Activated CD4-positive, alpha-beta T cell treated with anti-CD3 and anti-CD28 coated beads, Interleukin-2, amount 50 U/mL, for 48 hours (primary cell): ENCODE measurements at places on chromosomes 3 and 15.

DNA sequence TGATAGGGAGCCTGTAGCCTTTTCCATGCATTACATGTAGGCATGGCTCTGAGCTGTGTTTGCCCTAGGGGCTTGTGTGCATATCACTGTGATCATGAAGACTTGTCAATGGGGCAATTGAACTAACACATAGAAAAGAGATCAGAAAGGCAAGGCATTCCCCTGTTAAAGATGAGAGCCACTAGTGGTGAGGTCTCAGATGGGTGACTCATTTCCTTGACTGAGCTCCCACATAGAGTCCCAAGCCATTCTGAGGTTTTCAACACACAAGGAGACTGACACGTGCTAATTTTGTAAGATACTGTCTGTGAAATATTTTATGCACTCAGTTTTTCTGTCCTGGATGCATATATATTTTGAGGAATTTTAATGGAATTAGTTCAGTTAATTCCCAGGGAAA lies 53.8 kb downstream of the SAMMSON start:
- no peak for DNase-seq

DNA sequence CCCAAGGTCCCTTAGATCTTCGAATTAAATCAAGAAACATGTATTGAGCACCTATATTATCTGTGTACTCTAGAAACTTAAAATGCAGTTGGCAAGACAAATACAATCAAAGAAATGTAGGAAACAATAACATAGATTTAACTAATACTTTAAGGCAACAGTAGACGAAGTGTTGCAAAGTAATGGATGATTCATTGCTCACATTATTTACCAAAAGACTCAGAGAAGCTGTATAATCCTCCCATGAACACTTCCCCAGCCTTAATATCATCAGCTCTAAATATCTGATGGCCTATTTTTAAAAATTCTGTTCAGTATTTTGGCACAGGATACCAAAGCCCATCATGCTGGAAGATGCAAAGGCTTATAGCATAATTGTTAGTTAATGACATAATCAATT lies 272.1 kb upstream of the TTC14 start:
- DNase-seq, result no peak

GRCh38 chr3:177349384-177349783 lies 152.1 kb upstream of the TBL1XR1 start:
- no peak for DNase-seq

- peak; percentile 3 for DNase-seq
Measured at GRCh38 chr3:24237971-24238706, 256.5 kb downstream of the THRB start.

DNA sequence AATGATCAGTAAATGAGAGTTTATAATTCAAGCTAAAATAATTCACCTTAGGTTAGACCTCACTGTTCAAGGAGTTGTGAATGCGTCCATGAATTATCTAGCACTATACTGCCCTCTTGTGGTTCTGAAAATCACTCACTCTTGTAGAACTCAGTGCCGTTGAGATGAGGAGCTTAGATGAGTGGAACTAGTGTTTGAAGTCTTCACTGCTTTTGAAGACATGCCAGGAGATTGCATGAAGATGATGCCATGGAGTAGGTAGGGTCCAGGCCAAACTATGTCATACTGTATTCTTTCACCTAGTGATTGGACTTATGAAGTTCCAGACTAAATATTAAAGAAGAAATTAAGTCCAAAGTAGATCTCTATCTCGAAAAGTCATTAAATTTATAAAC lies 28.8 kb downstream of the LYSMD4 start:
- DNase-seq, result no peak

DNA sequence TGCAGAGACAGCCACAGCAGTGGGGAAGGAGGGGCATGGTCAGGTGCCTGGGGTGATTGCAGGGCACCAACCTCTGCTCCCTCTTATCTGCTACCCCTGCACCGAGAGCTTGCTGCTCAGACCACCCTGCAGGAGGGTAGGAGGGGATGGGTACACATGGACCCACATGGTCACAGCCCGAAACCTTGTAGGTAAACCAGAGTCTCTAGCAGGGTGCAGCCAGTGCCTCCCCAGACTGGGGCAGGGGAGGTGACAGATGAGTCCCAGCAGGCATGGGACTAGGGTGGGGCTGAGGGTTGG lies 49.2 kb downstream of the FAH start:
- no peak for DNase-seq

GRCh38 chr15:81155375-81156218 lies 21.5 kb downstream of the CFAP161 start:
- DNase-seq, result peak; percentile 6

DNA sequence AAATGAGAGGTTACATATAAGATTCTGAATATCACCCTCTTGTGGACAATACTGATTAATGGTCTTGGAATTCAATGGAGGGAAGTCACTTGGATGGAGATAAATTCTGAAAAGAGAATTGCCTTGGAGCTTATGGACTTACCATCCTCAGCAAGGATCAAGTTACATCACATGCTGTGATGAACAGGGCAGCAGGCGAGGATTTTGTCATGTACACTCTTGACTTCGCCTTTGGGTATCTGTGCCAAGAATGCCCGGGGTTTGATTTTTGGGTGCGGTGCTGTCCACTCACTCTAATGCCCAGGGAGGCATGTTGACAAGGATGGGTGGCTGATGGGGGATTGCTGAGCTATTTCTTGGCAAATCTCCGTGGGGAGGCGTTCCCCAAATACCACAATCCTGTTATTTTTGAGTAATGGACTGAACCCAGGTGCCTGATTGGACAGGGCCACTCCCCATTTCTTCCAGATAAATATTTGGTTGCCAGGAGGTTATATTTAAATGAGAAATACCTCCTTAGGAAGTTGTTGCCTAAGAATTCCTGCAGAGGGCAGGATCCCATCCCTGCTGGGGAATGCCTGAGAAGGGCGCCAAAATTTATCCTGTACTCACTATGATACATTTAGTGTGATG lies 96.3 kb downstream of the TPRG1 start:
- DNase-seq, result no peak

GRCh38 chr3:150286390-150287147 lies 121.5 kb upstream of the TSC22D2 start:
- DNase-seq, result no peak

GRCh38 chr15:25331860-25332259 lies 107.0 kb downstream of the UBE3A start:
- DNase-seq, result no peak

- DNase-seq, result no peak
Measured at GRCh38 chr15:52093539-52094510, 18.8 kb downstream of the BCL2L10 start.

GRCh38 chr3:101999177-101999779 lies 150.0 kb downstream of the NFKBIZ start:
- DNase-seq, result no peak

GRCh38 chr15:39083213-39083612 lies 497.7 kb upstream of the THBS1 start:
- DNase-seq, result no peak

DNA sequence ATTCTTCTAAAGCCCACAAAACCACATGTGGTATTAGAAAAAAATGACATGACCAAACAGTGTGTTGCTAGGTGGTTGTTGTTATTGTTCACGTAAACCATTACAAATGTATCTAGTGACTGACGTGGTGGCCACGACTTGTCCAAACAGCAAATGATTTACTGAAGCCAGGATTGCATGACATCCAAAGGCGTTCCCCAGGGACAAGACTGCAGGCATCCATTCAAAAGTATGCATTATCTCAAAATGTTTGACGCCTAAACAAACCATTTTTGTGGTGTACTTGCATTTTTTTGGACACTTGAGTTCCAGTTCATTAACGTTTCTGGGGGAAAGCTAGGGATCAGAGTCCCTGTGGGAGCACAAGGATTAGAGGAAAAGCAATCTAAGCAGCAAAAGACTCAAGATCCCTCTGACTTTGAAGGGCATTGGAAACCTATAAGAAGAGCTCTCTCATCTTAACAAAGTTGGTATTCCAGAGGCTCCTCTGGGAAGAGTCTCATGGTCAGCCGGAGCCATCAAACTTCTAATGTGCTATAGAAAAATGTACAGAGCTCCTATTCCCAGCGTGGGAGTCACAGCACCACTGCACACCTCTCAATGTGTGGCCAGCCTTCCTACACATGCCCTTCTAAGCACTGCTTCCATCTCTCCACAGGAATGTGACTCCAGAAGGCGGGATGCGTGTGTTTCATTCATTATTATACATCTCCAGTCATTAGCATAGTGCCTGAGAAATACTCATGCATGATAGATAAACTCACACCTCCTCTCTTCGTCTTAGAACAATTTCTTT lies 62.9 kb downstream of the FBN1 start:
- DNase-seq, result no peak

GRCh38 chr3:15305359-15305844 lies 27.0 kb downstream of the SH3BP5 start:
- no peak for DNase-seq

DNA sequence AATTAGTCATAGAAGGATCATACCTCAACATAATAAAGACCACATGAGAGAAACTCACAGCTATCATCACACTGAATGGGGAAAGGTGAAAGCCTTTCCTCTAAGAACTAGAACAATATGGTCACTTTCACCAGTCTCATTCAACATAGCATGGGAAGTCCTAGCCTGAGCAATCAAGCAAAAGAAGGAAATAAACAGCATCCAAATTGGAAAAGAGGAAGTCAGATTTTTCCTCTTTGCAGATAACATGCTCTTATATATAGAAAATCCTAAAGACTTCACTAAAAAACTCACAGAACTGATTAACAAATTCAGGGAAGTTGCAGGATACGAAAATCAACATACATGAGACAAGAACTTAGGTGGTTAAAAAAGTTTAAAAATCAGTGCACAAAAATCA lies 24.7 kb downstream of the MAP3K13 start:
- no peak for DNase-seq

DNA sequence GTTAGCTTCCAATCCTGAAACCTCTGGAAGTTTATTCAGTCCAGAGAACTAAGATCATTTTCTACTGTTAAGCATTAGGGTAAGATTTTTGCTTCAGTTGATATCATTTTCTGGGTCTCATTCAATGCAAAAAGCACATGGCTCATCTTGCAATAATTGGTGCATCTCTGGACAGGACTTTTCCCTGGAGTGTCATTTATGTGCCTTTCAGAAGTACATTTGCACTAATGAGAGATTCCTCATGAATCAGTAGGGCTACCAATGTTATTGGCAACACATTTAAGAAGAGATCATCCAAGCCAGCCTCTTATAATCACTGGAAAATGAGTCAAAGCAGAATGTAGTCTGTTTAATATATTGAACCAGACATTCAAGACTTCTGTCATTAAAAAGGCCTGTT lies 224.2 kb upstream of the CHRNA7 start:
- DNase-seq, result no peak

DNA sequence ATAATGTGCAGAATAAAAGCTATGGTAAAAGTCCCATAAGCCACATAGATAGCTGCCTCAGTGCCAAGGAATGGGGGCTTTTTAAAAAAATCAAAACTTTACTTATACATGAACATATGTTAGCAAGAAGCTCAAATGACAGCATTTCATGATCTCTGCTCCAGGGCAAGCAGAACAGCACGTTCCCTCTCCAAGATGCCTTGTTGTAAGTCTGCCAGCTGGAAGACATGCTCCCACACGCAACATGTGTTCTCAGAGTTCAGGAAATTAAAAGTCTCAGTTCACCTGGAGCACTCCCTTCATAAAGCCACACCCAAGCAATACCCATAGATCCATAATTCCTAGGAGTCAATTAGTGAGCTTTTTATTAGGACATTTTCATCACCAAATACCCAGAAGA lies 52.2 kb downstream of the ABI3BP start:
- no peak for DNase-seq

DNA sequence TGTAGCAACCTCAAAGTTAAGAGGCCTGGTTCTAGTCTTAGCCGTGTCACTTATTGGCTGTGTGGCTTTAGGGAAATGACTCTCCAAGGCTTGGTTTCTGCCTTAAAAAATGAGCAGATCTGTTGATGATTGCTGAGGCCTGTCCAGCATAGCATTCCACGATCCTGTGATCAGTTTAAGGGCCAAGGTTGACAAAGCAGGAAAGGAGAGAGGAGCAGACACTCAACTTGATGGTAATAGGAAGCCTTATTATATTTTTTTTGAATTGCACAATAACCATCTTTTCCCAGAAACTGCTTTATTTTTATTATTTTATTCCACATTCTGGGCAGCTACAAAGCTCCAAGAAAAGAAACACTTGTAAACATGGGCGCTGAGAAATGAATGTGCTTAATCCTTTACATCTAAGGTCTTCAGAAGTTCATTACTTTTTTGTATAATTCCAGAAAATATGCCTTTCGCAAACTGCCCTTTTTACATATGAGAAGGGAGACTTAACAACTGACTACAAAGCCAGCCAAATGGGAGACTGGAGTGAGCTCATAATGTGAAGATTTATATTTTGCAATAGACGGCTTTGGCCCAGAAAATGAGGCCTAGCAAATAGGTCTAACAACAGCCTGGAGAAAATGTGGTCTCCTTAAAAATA lies 241.0 kb downstream of the ATP8B4 start:
- no peak for DNase-seq

DNA sequence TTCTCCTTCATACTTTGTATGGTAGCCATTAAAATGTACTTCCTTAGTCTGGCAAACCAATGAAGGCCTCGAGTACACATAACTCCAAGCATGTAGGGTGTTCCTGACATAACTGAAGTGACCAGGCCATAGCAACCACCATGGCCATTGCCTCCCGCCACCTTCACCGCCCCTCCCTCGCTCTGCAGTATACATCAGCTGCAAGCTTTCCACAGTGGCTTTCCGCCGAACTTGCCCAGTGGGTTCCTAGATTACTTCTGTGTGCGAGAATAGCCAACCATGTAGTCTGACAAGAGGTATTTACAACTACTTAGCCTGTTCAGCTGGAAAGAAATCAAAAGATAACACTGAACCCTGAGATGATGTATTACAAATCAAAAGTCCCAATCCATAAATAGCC lies 3.4 kb upstream of the CTNNB1 start:
- no peak for DNase-seq

DNA sequence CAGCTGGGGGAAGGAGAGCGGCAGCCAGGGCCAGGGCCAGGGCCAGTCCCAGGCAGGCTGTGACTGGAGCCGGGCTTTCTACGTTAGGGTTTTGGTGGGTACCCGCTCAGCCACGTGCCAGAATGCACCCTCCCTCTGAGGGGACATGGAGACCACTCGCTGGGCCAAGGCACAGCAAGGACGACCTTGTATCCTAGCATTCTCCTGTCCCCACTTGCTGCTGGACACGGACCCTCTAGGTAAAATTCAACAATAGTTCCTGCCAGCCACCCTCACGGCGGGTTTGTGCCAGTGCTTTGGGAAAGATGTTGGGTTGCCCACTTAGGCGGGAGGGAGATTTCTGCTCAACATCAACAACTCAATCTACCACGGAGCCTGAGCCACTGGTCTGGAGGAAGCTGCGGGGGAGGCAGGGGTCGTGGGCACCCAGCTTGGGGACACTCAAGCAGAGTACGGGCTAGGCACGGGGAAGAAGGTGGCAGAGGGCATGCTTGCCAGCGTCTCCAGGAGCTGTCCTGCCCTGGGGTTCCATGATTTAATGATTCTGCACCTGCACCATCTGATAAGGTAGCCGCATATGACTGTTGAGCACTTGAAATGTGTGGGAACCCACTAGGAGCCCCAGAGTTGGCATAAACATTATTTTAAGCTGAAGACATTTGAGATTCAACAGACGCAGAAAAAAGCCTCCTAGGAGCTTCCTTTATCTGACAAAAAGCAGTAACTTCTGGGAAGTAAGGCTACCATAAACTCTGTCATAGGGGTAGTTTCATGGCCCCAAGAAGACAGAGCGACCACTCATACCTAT lies 22.5 kb upstream of the C15orf39 start:
- DNase-seq, result no peak

- DNase-seq, result no peak
Measured at GRCh38 chr15:67564021-67564967, 21.8 kb downstream of the MAP2K5 start.
